AG09309 (cell line): ENCODE measurements at places on chromosomes 2 and 18.
A peak's percentile ranks its signal among the peaks of the same experiment; 100 is the strongest.

- DNase-seq, result no peak
Observed at GRCh38 chr2:178913049-178913441, 105.8 kb upstream of the TTN start.

DNA sequence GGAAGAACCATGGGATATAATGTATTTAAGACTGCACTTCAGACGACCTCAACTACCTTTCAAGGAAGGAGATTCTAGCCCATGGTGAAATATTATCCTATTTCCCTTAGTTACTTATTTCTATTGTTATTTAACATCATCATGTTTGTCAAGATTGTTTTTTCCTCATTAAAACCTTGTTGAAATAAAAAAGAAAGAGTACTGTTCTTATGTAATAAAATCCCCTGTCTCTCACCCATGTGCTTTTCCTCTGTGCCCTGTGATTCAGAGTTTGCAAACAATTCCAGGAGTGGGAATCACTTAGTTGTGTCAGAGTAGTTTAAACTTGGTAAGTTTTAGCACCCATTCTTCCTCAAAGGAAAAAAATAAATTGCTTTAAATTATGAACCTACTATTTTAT lies 43.6 kb downstream of the ERBB4 start:
- DNase-seq, result no peak

- no peak for DNase-seq
Observed at GRCh38 chr2:201440182-201440581, 11.1 kb downstream of the TRAK2 start.

DNA sequence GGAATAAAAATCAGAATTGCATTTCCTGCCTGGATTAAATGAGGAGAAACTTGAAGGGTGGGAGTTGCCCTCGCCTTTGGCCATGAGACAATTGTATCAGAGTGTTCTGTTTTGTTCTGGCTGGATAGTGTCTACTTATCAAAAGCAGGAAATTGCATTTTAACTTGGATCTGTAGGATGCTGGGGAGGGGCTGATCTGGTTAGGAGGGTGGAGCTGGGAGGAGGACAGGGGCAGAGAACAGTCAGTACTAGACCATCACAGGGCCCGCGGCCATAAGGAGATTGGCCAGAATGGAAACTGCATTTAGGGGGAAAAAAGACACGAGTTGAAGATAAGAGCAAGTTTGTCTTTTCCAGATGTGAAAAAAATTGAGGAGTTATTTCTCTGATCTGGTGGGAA lies 199.1 kb upstream of the POU3F3 start:
- no peak for DNase-seq

- DNase-seq, result no peak
Observed at GRCh38 chr18:54765636-54766375, 62.5 kb upstream of the RAB27B start.

GRCh38 chr2:20378891-20379519 lies 28.4 kb upstream of the PUM2 start:
- peak; percentile 56 for DNase-seq
